ENCODE measurements at places on chromosomes 2 and 18.
A peak's percentile ranks its signal among the peaks of the same experiment; 100 is the strongest.

DNA sequence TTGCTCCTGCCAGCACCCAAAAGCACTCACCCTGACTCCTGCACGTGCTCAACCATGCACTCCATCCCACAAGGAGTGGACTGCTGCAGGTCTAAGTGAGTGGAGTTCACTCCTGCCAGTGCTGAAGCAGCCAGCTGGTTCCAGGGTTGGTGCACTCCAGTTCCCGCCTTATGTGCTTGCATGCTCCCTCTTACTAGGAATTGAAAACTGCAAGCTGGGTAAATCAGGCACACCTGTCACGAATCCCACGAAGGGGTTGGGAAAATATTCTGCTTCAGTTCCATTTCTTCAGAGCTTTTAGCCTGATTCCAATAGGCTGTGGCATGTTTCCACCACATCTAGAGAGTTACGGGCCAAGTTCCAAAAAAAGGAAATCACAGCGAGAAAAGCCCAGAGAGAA, 1365.5 kb upstream of the CHAC2 start:
- no peak for DNase-seq

DNA sequence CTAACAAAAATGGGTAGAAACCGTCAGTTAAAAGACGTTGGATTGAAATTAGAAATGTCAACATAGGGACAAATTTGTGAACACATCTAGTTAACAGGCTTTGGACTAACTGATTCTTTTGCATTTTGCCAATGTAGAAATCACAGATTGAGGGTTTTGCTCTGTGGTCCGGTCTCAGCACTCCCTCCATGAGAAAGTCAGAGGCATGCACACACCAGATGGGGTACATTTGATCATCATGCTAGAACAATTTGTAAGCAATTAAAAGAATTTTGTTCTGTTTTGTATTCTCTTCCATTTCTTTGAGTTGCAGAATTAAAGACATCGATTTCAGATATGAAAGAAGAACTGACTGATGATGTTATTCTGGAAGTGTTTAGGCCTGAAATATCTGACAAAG, 179.1 kb upstream of the CCDC68 start:
- no peak for DNase-seq

DNA sequence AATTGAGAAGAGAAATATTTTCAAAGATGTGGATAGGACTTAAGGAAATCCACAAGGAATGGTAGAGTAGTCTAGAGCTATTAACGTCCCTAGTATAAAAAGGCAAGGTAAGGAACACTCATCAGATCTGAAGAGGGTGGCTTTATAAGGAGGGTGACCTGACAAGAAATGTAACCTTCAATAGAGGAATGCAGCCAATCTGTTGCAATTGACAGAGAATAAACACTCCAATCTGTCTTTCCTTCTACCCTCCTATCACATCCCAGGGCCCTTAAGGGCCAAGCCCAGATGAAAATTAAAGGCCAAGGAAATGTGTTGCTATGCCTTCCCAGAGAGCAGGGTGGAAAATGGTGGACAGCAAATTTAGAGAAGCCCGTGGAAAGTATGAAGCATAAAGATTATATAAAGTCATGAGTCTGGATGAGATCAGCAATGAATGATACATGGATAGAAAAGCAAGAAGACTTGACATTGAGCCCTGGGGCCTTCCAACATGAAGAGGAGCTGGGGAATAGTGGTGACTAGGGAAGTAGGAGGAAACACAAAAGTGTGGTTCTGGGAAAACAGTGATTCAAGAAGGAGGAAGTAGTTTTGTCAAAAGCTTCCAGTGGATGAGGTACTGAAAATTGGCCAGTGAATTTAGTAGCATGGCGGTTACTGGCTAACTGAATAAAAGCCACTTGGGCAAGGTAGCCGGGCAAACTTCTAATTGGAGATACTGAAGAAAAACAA, 270.6 kb upstream of the TANK start:
- DNase-seq = no peak

DNA sequence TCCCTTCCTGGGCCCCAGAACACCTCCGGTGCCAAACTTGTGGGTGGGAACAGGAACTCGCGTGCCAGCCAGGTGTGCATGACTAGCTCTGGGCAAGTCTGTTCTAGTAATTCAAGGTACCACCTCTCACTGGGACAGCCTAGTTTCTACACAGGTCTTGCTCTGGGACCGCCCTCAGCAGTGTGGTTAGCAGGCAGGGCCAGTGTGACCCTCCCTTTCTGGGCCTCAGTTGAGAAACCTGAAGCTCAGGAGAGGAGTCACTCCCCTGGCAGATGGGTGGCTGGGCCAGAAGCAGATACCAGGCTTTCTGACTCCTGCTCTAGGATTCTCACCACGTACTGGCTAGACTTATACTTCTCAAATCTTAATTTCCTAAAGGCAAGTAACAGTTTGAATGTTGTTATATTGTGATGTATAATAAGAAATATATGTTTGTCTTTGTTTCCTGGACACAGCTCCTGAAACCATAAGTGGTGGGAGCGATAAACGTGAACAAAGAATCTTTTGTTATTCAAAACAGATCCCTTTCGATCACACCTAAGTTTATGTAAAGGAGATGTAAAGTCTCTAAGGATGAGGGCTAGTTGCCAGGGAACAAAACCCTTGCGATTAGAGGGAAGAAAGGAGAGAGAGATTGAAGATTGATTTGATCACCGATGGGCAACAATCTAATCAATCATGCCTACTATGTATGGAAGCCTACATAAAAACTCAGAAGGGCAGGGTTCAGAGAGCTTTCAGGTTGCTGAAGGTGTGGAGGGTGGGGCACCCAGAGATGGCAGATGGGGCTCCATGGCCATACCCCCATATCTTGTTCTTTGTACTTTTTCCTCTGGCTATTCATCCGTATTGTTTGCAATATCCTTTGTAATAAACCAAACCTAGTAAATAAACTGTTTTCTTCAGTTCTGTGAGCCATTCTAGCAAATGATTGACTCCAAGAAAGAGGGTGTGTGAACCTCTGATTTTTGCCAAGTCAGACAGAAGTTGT, 952 bp upstream of the UGT1A6 start:
- DNase-seq = no peak

GRCh38 chr2:133377021-133377481, 191.2 kb downstream of the NCKAP5 start:
- DNase-seq = no peak

DNA sequence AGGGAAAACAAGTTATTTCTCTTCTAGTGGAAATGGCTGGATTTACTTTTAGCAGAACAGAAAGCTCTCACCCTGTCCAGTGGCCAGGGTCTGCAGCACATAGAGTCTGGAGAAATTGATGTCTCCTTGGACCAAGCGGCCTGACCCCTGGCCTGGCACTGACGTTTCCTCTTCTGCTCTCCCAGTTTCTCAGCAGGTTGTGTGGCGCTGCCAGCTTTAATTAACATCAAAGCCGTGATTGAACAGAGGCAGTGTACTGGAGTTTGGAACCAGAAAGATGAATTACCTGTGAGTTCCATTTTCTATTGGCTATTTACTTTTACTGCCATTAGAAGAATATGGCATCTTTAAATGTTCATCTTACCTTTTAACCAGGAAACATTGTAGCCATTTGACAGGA, 20.9 kb downstream of the CD8A start:
- no peak for DNase-seq

DNA sequence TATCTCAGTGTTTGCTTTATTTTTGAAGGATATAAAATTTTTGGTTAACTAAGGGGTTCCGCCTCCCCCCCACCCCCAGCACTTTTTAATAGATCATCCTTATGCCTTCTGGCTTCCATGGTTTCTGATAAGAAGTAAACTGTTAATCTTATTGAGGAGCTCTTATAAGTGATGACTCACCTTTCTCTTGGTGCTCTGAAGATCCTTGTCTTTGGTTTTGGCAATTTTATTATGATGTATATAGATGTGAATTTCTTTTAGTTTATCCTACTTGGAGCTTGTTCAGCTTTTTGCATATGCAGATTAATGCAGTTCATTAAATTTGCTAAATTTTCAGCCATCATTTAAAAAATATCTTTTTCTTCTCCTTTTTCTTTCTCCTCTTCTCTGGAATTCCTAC, 91.7 kb upstream of the CTAGE1 start:
- DNase-seq = no peak

- no peak for DNase-seq
Measured at GRCh38 chr2:206408323-206409320, 34.7 kb upstream of the ADAM23 start.

DNA sequence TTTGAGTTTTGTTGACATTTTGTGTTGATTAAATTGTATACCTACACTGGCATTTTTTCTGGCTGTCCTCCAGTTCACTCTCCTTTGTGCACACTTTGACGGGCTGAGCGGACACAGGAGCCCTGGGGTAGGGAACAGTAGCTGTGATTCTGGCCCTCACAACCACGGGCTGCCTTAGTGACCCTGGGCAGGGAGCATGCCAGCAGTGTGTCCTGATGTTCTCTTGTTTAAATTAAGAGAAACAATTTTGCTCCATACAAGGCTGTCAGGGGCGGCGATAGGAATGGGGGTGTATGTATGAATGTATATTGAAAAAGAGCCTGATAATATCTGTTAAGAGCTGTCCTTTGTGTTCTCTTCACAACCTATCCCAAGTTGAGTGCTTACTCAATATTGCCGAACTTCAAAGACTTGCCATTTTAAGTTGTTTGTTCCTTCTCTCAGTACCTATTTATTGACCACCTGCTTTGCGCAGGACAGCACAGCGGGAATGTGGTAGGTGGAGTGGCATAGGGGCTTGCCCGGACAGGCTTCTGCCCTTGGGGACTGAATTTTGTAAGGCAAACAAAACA, 103.7 kb upstream of the EML6 start:
- no peak for DNase-seq

DNA sequence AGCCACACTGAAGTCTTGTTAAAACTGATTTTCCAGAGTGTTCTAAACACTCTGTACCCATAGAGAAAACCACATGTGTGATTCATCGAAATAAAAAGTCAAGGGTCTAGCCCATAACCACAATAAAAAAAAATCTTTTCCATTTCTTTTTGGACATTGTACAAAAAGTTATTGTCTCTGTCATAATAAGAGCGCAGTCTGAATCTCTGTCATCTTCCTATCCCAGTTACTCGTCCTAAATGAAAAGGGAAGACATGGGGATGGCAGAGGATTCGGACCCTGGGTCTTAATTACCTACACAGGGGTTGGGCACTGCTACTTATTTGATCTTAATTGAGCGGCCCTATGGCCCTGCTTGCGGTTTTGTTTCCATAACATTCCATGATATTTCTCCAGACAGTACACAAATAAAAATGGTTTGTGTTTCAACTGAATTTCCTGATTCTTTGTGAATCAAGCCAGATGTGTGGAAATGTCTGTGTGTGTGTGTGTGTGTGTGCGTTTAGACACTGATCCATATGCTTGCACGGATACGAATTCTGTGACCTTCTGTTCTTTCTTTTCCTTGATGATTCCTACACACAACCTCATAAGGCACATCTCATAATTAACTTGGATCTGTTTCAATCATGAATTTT, 133.4 kb upstream of the SPATS2L start:
- DNase-seq = no peak

- DNase-seq = no peak
Measured at GRCh38 chr2:112092286-112093041, 37.4 kb downstream of the TMEM87B start.

DNA sequence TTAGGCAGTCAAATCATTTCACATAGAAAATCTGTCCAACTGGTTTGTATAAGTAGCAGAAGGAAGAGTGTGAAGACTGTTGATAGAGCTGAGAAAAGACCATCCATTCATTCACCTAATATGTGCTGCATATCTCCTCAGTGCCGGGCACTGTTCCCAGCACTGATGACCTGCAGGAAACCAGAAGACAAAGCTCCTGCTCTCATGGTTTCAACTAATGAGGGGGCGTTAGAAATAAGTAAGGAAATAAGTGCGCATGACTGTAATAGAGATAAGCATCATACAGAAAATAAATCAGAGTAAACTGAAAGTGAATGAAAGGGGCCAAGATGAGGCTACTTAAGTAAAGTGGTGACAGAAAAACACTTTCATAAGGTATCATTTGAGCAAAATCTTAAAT, 427.5 kb upstream of the CDH20 start:
- DNase-seq = no peak

- no peak for DNase-seq
Measured at GRCh38 chr2:101728865-101729264, 31.4 kb downstream of the MAP4K4 start.

DNA sequence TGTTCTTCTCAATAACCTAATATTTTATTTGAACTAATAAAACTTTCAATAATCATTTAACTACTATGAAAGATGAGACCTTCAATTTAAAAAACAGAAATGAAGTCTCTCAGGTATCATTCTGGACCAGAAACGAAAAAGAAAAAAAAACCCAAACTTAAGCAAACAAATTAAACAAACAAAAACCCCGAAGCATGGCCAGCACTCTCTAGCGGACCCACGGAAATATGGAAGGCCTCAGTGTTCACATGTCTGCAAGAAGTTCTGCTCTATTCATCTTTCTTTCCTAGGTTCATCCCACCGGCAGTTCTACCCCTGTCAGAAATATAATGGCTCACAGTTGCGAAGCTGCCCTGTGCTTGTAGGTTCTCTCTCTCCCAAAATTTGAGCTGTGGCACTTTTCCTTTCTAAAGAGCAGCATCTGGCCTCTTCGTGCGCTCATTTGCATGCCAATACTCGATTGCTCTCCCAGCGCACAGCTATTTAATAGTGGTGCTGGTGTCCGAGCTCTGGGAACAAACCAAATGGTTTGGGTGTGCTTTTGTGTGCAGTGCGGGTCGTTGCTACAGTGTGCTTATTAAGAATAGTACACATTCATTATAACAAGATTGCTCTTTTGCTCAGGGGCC, 129.0 kb upstream of the ZEB2 start:
- DNase-seq = no peak

DNA sequence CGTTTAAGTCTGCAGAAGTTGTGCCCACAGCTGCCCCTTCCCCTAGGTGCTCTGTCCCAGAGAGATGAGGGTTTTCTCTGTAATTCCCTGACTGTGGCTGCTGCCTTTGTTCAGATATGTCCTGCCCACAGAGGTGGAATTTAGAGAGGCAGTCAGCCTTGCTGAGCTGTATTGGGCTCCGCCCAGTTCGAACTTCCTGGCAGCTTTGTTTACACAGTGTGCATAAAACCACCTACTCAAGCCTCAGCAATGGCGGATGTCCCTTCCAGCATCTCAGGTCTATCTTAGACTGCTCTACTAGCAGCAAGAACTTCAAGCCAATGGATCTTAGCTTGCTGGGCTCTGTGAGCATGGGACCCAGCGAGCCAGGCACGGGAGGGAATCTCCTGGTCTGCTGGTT, 48.1 kb downstream of the LHCGR start:
- no peak for DNase-seq

GRCh38 chr2:62435720-62436119, 70.3 kb downstream of the TMEM17 start:
- no peak for DNase-seq

DNA sequence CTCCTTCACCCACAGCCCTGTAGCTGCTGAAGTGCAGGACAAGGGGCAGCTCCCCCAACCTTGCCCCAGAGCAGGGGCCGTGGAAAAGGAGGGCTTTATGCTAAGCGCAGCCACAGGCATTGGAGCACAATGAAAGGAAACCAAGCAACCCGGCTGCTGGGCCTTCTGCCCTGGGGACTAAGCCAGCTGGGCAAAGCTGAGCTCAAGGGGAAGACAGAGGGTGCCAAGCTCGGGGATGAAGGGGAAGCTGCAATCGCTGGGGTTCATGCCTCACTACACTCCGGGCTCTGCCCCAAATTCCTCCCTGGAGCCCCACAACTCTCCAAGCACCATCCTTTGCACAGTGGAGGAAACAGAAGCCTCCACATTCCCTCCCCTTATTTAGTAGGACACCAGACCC, 12.4 kb downstream of the SFXN5 start:
- DNase-seq = peak; percentile 49
